ENCODE measurements at places on chromosomes 7 and 10.
A peak's percentile ranks its signal among the peaks of the same experiment; 100 is the strongest.

- no peak for DNase-seq
These were observed 10.5 kb downstream of the CRCP start for GRCh38 chr7:66125052-66125694.

- no peak for DNase-seq
These were observed 6.4 kb downstream of the OR2F1 start for GRCh38 chr7:143960813-143961610.

DNA sequence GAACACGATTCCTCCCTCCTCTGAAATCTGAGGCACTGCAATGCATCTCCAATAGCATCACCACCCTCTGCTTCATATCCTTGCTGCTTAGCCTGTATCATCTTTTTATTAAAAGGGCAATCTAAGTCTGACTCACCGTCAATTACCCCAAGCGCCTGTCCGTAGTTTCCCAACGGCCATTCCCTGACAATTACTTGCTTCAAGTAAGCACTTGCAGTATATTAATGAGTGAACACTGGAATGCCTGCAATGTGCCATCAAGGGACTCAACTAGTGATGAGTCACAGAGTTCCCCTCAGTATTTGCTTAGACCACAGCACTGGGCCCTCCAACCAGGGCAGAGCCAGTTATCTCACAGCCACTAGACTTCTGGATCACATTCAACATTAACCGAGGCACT is 19.5 kb upstream of the PPP1R3C start:
- DNase-seq = no peak

DNA sequence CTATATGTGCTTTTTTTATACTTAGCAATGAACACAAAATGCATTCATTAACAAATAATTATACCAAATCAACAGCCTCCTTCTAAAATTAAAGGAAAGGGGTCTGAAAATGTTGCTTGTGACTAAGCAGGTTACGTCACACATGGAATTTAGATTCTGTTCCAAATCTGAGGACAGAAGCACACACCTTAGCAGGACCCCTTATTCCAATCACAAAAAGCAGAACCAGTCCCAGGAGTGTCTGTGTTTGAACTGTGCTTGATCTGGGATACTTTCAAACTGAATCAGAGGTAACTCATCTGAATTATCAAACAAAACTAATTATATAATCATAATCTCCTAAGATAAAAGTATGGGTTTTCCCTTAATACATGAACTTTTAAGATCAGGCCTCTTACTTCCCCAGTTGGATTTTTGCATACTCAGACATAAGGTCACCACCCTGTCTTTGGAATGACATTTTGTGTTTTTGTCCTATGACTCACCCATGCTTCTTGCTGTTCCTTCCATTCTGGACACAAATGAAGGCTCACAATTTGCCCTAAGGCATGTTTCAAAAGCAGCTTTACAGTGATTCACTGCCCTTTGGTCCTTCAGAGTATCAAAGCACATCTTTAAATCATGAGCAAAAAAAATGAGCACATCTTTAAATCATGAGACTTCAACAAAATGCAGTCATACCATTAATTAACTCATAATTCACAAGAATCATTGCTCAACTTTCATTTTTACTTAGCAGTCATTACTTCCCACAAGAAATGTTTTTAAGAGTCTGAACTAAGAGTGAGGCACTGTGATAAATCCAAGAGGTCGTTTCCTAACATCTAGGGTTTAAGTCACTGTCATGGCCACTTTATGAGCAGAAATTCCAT is 35.5 kb downstream of the SEMA3C start:
- no peak for DNase-seq

GRCh38 chr7:99372275-99373090 is 2.0 kb upstream of the ARPC1B start:
- no peak for DNase-seq

- DNase-seq = no peak
These were observed 90.1 kb upstream of the ADCY1 start for GRCh38 chr7:45484094-45484493.

DNA sequence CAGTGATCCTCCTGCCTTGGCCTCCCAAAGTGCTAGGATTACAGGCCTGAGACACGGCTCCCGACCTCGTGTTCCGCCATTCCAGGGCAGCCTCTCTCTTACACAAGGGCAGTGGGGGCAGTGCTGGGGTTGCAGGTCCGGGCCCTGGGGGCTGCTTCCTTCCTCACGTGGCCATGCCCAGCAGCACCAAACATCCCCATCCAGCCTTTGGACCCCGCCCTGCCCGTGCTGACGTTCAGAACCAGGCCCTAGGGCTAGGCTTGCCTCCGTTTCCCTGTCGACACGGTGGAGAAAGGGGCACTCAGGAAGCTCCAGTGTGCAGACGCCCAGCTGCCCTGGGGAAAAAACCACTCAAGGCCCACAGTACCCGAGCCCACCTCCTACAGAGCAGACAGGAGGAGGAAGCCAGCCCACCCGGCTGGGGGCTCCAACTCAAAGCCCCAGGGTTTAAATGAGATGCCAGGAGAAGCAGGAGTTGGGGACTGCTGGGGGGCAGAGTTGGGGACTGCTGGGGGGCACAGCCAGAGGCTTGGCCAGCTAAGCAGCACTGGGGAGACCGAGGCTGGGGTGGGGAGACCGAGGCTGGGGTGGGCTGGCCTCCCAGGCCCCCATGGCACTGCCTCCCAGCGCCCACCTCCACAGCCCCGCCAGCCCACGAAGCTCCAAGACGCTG is 35.9 kb downstream of the ADAP1 start:
- peak; percentile 12 for DNase-seq

DNA sequence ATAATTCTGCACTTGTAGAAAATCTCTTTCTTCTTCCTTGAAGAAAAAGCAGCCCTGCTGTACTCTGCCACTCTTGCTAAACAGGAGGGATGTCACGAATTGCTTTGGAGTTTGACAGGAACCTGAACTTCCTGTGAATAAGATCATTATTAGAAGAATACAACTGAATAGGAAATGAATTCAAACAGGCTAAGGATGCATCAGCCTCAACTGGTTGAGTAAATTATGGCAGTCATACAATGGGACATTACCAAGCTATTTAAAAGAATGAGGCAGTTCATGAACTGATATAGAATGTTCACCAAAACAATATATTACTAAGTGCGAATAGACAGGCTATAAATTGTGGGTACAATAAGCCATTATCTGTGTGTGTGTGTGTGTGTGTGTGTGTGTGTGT is 97.1 kb upstream of the DOCK1 start:
- DNase-seq = no peak

- DNase-seq = no peak
These were observed 8.2 kb upstream of the SUN1 start for GRCh38 chr7:824081-824480.

DNA sequence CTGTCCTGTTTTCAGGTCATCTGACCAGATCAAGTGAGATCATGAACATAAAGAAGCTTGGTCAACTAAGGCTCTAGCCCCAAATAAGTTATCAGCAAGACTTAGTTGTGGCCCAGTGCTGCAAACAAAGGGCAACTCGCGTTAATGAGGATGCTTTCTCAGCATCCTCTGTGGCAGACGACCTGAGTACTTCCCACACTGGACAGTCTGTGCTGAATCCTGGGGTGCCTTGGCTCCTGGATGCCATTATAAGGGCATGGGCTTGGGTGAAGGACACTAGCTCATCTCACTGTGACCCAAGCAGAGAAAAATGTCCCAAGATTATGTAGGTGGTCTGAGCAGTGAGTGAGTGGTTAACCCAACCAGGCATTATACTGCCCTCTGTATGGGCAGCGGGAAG is 13.9 kb downstream of the CPA5 start:
- no peak for DNase-seq

DNA sequence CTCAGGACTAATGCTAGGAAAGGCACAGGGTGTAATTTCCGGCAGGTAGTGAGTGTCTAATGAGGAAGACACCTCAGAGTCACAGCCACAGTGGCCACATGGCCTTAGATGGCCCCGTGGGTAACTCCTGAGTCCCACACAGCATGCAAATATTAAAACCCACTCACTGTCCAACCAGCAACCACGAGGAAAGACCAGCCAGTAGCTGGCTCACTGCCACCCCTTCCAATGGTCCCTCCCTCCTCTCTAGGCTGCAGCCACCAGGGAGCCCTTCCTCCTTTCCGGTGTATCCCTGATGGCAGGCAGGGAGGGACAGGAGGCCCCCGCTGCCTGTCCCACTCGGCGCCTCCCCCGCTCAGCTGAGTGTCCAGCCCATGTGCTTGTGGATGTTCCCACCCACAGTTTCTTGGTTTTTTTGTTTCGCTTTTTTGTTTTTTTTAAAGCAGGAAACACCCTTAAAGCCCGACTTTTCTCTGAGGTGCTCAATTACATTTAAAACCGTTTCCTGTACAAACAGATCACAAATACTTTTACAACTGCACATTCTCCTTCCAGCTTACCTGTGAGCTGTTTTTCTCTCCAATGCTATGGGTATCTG is 9.2 kb downstream of the BNIP3 start:
- DNase-seq = peak; percentile 69

GRCh38 chr7:128890306-128891109 is 20.0 kb downstream of the KCP start:
- DNase-seq = peak; percentile 68

- DNase-seq = no peak
These were observed 123.1 kb downstream of the CNOT4 start for GRCh38 chr7:135386776-135387175.

- no peak for DNase-seq
These were observed 186.2 kb downstream of the REEP3 start for GRCh38 chr10:63707254-63707910.

DNA sequence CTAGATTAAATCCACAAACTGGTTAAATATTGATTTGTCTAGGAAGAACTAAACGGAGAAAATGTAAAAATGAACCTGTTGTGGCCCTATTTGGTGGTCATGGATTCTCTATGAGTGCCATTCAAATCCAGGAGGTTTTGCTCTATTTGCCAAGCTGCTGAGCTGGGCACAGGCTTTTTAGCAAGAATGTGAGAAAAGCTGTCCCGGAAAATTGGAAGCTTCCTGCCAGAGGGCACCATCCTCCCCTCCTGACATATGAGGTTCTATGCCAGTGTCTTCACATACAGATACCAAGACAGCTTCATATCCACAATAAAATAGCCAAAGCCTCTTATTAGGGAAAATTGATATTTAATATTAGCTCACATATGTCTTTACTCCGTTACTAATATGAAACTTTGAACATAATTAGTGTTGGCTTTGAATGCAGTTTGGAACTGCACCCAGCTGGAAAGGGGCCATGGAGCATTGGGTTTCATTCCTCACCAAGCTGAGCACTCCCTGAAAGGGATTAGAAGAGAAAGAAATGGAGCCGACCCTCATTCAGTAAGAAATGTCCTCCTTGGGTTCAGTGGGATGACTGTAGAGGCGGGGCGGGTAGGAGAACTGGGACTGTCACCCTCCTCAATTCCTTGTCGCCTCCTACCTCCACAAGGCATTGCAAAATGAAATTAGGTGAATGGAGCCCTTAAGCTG is 47.8 kb downstream of the NRCAM start:
- DNase-seq = no peak

DNA sequence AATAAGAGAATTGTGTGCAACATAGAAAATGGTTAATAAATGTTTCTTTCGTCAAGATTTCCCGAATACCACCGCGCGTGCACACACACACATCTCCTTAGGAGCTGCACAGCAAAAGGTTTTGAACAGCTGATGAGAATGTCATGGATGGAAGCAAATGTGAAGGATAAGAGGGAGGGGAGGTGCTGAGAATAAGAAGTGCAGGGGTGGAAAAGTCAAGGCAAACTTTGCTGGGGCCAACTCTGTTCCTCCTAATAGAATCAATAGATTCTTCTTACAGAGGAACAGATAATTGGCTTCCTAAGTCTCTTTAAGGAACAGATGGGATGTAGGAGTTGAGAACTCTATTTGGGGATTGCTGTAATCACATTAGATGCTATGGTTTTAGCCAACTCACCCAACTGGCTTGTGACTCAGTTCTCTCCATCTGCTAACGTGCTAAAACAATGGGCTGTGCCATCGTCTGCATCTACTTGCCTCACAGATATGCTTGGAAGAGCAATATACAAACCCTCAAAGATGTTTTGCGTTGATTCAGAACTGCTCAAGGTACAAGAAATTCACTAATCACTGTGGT is 408.2 kb upstream of the CELF2 start:
- DNase-seq = no peak

GRCh38 chr10:78853864-78854263 is 214.9 kb upstream of the ZMIZ1 start:
- DNase-seq = no peak

DNA sequence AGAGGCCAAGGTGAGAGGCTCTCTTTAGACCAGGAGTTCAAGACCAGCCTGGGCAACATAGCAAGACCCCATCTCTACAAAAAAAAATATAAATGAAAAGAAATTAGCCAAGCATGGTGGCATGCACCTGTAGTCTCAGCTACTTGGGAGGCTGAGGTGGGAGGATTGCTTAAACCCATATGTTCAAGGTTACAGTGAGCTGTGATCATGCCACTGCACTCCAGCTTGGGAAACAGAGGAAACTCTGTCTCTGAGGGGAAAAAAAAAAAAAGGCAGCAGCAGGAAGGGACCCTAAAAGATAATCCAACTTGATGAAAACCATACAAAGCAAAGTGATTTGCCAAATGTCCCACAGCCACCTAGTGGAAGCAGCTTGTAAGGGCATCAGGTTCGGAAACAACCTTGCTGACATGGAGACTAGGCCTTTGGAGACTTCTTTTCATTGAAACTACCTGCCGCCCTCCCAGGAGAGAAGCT is 15.6 kb upstream of the PBLD start:
- DNase-seq = no peak

DNA sequence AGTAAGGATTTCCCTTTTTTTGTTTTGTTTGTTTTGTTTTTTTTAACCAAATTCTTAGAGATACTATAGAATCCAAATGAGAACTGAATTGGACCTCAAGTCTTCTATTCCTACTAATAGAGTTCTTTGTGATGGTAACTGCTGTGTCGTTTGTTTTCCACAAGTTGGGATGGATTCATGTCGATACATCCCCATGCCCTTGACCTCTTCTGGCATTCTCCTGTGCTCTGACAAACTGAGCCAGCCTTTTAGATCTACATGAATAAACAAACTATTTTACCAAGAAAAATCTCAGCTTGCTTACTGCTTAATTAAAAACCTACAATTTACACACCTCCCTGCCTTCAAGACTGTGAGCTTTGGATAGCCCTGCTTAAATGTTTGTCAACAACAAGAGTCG is 3.9 kb downstream of the ZNF22 start:
- DNase-seq = no peak

DNA sequence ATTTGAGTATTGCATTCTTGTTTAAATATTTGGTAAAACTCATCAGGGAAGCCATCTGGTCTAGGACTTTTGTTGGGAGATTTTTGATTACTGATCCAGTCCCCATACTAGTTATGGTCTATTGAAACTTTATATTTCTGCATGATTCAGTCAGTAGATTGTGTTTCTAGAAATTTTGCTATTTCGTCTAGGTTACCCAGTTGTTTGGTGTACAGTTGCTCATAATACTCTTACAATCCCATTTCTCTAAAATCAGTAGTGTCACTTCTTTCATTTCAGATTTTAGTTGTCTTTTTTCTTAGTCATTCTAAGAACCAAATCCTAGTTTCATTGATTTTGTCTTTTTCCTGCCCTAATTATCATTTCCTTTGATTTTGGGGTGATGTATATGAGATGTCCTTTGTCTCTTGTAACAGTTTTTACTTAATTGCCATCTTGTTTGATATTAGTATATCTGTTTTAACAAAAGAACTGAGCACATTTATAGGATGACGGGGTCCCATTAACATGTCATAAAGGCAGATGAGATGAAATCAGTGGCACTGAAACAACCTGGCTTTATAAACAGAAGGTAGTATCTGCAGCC is 7.9 kb downstream of the MALSU1 start:
- no peak for DNase-seq

All from tibial artery (tissue), 4 donors.